T-helper 9 cell (primary cell): ENCODE measurements at places on chromosomes 5 and 9.

DNA sequence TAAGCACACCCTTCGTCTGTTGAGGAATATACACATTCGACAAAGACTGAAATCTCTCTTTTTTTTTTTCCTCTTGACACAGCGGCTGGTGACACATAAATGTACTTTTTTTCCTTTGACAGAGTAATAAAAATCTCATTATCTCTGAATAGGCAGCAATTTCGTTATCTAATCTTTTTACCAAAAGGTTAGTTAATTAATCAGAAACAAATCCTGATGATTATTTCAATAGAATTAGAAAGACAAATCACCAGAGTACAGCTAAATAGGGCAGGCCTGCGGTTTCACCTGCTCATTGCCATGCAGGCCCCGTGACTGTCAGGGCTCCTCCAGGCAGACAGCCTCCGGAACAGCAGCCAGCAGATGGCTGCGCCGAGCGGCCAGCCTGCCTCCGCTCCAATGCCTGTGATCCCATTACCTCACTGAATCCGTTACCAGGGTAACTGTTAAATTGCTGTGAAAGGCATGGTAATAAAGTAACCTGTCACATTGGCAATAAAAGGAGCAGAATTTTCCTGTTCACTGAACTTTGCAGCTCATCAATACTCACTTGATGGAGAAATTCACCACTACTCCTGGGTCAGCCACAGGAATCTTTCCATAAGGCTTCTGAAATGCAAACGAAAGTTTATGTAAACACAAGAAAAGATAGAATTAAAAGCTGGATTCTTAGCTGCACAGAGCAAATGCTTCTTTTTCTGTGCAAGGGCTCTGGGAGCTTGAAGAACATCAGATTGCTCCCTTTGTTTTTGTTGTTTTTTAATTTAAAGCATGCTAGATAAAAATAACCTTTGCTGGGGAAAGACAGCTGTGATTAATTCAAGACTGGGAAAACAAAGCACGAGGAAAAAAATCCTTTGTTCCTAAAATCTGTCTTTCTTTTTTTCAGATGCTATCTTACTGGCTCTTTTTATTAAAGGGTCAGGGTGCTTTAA is 666.4 kb upstream of the ZNF608 start:
- no peak for DNase-seq

GRCh38 chr9:136192289-136193126 is 12.4 kb downstream of the LHX3 start:
- no peak for DNase-seq

- DNase-seq: no peak
Observed at GRCh38 chr5:139125991-139126390, 72.2 kb downstream of the SIL1 start.

GRCh38 chr9:100196215-100196614 is 97.2 kb downstream of the INVS start:
- no peak for DNase-seq

- no peak for DNase-seq
Observed at GRCh38 chr9:114287763-114288192, 35.1 kb upstream of the ORM1 start.

- DNase-seq: no peak
Observed at GRCh38 chr5:151388960-151389359, 41.6 kb upstream of the SLC36A2 start.

DNA sequence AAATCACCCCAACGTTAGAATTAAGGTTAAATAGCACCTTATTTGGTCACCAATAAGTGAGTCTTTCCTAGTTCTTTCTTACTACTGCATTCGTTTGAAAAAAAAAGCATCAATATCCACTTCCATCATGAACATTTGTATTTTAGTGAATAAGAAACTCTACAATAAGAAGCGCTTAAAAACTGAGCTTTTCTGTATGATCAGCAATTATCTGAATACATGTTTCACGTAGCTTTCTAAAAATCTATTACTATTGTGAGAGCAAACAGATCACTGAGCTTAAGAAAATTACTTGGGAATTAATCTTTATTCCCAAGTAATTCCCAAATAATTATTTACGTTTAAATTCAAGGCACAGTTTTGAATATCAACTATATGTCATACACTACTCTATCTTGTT is 32.5 kb downstream of the ZDHHC21 start:
- no peak for DNase-seq

GRCh38 chr9:89137542-89138462 is 40.8 kb downstream of the SHC3 start:
- no peak for DNase-seq

DNA sequence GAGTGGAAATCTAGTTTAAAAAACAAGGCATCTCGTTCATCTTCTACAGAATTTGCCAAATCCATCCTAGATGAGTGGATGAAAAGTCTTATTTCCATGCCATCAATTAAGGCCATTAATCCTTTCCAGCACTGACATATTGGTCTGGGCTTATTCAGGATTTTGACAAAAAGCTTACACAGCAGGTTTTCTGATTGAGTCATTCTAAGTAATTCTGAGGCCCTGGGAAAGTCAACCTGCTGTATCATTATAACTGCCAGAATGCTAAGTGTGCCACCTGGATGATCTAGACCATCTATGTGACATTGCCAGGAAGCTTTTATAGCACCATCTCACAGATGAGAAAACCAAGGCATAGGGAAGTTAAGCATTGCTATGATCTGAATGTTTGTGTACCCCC is 132.1 kb upstream of the MAP3K1 start:
- DNase-seq: no peak

DNA sequence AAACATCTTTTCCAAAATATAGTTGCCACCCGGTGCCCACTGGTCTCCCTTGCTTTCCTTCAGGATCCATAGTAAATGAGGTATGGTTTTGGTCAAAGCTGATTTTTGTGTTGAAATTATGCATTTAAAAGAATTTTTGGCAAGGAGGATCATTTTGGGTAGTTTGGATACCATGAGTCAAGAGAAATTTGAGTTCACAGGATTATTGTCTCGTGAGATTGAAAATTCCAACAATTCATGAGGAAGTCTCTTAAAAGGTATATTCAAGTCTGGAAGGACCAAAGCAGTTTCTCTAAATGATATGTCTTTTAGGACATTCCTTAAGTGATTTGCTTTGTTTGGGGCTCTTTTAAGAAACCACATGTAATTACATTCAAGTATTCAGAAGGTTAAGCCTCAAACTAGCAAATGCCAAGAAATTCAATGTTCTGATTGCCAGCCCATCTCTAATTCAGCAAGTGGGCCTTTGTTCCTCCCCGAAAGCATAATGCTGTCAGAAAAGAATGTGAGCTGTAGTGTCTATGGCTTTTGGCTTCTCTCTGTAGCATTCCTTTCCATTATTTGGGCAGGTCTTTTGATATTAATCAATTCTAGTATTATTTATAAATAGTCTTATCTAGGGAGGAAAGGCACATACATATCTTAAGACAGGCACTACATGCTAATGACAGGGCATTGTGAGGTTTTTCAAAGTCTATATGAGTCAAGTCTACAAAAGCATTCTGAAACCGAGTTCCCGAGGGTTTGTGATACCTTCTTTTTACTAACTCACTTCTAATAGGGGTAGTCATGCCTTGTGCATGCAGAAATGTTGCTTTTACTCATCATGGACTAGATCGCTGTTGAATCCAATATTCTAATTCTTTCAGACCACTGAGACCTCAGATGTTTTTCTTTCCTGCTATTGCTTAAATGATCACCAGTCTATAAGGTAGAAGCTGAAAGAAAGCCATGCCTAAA is 453.9 kb downstream of the ENC1 start:
- no peak for DNase-seq

GRCh38 chr5:158086856-158087255 is 227.9 kb upstream of the CLINT1 start:
- no peak for DNase-seq

DNA sequence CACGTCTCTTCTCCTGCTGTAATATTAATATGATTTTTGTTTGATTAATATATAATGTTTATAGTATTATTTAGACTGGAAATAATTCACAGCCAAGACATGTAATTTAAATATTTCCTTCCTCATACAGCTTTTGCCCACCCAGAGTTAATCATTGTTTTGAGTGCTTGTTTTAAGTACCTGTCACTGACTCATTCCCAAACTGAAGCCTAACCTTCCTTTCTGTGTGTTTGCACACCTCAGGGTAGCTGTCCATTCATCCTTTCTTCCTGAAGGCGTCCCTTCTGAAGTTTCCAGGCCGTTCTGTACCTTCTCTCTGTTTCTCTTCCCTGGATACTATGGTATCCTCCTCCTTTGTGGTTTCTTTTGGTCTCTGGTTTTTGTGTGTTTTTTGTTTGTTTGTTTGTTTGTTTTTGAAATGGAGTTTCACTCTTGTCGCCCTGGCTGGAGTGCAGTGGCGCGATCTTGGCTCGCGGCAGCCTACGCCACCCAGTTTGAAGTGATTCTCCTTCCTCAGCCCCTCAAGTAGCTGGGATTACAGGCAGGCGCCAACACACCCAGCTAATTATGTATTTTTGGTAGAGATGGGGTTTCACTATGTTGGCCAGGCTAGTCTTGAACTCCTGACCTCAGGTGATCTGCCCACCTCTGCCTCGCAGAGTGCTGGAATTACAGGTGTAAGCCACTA is 312.4 kb downstream of the DOCK8 start:
- no peak for DNase-seq

GRCh38 chr5:162529886-162530285 is 462.3 kb downstream of the GABRG2 start:
- DNase-seq: no peak

DNA sequence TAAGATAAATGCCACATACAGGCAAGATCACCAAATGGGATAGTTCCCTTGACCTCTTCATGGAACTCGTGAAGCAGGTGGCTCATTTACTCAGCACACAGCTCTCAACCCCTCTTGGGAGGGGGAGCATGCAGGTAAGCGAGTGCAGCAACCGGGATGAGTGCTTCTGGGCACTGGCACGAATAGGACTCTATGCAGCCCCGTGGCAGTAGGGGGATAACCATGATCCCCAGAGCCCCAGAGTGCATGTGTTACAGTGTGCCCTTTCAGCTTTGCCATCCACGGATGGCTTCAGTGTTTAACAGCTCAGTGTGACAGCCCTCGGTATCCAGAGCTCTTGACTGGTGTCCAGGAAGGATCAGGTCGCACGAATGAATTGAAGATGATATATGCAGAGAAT is 1187.1 kb downstream of the CDH9 start:
- no peak for DNase-seq

- no peak for DNase-seq
Observed at GRCh38 chr5:132414634-132415378, 45.3 kb downstream of the SLC22A5 start.

DNA sequence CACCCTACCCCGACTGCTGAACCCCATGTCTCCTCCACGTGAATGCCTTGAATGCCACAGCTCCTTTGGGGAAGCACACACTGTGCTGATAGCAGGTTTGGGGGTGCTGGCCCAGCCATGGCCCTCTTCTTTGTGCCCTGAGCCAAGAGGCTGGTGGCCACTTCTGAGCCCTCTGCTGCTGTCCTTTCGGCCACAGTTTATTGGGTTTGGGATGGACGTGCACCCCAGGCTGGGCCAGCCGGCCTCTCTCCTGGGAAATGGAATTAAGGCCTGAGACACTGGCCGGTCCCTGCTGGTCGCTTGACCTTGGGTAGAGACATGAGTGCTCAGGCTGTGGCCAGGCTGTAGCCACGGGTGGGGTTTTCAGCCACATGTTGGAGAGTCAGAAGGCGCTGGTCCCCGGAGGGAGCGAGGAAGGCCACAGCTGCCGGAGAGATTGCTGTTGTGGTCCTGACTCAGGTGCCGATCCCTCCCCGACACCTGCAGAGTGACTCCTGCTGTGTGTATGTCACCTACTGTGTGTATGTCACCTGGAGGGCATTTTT is 26.6 kb downstream of the FAM163B start:
- DNase-seq: no peak

- DNase-seq: no peak
Observed at GRCh38 chr9:70352802-70353201, 61.7 kb downstream of the KLF9 start.

DNA sequence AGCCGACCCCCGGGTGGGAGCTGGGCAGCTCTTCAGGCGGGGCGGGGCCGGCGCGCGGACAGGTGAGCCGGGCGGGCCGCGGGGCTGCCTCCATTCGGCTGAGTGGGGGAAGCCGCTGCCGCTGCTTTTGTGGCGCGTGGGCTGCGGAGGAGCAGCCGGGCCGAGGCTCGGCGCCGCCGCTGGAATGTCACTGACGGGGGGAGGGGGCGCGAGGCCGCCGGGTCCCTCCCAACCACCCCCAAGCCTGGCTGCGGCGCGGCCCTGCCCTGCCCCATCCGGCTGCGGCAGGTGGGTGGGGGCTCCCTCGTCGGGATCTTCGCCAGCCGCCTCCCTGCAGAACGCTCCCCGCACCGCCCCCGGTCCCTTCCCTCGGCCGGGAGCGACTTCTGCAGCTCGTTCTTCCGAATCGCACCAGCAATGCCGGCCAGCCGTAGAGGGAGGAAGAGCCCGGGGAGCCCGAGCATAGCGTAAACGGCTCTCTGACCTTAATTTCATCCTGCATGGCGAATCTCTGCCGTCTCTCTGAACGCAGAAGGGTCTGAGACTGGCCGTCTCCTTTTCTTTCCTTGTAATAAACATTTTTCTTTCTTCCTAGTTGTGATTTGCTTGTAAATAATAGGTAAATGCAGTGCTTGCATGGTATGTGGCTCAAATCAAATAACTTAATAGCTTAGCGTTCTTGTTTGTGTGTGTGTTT is 505 bp downstream of the SPTAN1 start:
- DNase-seq: peak; percentile 43

- DNase-seq: no peak
Observed at GRCh38 chr5:152181461-152181860, 223.6 kb downstream of the NMUR2 start.
